ENCODE measurements at places on chromosomes 2 and 18. TPM values are rescaled to one million over a fixed set of nuclear protein-coding genes. Genes with fewer than 3 reads are reported as not detected.

The RAMP1 gene
- 0.19 TPM for total RNA-seq

The CRYGC gene
- not detected for total RNA-seq

The CCL20 gene
- total RNA-seq, result 2.1 TPM

The GCG gene
- not detected for total RNA-seq

The VAMP8 gene
- total RNA-seq, result 16.8 TPM

The SERTAD2 gene
- 2.4 TPM for total RNA-seq

The SFTPB gene
- total RNA-seq, result not detected

The VSNL1 gene
- total RNA-seq, result not detected

The DPP10 gene
- not detected for total RNA-seq

The DOK1 gene
- total RNA-seq, result 24.3 TPM

The TFPI gene
- total RNA-seq, result 294 TPM

The SCN2A gene
- under 0.01 TPM for total RNA-seq

The PTPRN gene
- total RNA-seq, result not detected

The FBXO48 gene
- total RNA-seq, result 0.28 TPM

The TSN gene
- total RNA-seq, result 48.8 TPM

The EIF2AK3 gene
- total RNA-seq, result 17.5 TPM

All from endothelial cell of coronary artery (primary cell).